ENCODE measurements at places on chromosomes 3 and 15.

- DNase-seq: no peak
Observed at GRCh38 chr15:69056365-69056764, 41.9 kb downstream of the NOX5 start.

- no peak for DNase-seq
Observed at GRCh38 chr3:116905794-116906193, 196.2 kb downstream of the TUSC7 start.

- peak; percentile 21 for DNase-seq
Observed at GRCh38 chr3:77042882-77043281, 3.0 kb downstream of the ROBO2 start.

GRCh38 chr3:74537164-74537563 is 77.3 kb downstream of the CNTN3 start:
- DNase-seq: no peak

GRCh38 chr3:65019443-65020055 is 331.7 kb upstream of the ADAMTS9 start:
- DNase-seq: no peak

GRCh38 chr15:83099290-83099689 is 8.2 kb upstream of the TM6SF1 start:
- DNase-seq: no peak

DNA sequence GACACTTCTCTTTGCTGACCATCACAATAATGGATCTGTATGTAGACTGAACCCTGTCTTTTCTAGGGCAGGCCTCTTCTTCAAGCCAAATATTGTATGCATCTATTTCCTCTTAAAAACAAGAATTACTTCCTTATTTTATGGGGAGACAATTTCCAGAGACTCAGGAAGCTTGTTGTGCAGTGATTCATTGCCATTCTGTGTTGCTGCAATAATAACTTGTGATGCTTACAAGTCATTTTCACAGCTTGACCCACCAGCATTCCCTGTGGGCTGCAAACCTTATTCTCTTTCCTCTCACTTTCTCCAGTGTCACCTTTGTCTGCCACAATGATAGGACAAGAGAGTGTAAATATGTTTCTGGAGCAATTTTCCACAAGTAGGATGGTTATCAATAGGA is 276.7 kb upstream of the SGO1 start:
- DNase-seq: no peak

DNA sequence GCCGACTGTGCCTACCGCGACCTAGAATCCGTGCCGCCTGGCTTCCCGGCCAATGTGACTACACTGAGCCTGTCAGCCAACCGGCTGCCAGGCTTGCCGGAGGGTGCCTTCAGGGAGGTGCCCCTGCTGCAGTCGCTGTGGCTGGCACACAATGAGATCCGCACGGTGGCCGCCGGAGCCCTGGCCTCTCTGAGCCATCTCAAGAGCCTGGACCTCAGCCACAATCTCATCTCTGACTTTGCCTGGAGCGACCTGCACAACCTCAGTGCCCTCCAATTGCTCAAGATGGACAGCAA is 1.4 kb downstream of the ISLR start:
- no peak for DNase-seq

DNA sequence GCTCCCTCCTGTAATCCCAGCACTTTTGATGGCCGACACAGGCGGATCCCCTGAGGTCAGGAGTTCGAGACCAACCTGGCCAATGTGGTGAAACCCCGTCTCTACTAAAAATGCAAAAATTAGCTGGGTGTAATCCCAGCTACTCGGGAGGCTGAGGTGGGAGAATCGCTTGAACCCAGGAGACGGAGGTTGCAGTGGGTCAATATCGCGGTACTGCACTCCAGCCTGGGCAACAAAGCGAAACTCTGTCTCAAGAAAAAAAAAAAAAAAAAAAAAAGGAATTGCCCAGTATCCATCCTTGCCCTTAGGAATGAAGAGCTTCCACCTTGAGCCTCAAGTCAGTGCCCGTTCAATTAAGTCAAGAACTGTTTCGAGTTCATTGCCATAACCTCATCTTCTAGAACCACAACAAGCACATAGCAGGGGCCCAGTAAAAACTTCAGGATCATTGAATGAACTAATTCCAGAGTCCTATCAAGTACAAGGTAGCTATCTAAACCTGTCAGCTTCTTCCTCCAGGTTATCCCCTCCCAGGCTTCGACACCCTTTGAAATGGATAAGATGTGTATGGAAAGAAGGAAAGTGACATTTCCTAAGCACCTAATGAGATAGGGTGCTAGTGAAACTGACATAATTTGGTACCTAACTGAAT is 826 bp downstream of the DBR1 start:
- peak; percentile 13 for DNase-seq

DNA sequence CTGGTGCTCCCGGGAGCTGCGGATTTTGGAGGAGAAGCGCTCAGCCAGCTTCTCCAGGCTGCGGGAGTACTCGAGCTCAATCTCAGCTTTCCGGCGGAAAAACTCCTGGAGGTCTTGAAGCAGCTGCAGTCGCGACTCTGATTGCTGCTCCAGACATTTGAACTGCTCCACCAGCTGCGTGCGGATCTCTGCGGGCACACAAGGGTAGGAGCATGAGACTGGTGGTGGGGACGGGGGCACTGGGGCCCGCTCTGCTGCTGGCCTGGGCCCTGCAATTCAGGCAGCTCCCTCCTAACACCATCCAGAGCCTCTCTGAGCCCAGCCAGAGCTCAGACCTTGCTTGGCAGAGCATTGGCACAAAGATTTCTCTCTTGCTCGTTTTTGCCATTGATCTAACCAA is 124.7 kb downstream of the SRGAP3 start:
- no peak for DNase-seq

DNA sequence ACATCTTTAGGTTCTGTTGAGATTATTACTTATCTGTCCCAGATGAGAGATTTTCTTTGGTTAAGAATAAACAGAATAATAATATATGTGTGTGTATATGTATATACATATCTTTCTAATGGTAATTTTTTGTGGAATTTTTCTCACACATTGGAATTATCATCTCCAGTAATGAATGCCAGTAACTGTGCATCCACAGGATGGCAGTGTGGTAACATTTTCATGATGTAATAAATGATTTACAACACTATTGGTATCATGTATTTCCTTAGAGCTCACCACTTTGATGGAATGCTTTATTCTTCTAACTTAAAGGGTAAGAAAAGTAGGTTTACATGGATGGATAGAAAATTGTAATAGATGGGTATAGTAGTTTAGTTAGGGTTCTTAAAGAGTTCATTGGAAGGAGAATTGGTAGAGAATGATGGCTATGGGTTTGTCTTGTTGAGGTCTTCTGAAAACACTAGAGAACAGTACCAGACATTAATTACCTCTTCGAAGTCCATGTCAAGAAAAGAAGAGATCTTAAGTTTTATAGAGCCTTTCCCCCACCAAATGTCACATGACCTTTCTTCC is 78.1 kb downstream of the STT3B start:
- DNase-seq: peak; percentile 28

DNA sequence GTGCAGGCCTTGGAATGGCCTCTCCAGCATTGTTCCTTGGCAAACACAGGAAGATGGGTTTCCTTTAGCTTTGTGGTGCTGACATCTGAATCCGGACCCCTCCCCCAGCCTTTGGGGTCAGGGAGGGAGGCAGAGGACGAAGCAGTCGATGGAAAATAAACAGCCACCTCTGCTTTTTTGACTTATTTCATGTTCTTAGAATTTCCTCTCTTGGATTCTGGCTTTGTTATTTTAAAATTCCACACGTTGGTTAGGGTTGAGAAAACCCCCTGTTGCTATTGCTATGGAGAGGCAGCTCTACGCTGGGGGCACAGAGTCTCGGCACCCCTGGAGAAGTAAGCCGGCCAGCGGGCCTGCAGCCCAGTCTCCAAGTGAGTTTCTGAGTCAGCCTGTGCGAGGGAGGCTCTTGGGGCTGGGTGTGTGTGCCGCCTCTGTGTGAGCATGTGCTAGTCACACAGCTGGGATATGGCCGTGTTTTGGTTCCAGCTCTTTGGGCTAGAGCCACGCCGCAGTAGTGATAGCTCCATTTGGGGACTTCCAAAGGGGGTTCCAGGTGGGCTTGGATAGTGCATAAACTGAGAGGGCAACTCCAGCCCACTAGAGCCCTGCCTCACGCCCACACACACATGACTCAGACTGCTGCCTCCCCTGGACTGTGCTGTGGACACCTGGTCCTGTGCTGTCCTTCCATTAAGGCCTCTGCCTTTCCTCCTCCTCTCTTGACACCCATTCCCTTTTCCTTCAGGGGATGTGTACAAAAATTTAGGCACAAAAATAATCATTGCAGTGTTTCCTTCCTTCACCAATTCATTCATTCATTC is 58.8 kb downstream of the AMOTL2 start:
- no peak for DNase-seq

DNA sequence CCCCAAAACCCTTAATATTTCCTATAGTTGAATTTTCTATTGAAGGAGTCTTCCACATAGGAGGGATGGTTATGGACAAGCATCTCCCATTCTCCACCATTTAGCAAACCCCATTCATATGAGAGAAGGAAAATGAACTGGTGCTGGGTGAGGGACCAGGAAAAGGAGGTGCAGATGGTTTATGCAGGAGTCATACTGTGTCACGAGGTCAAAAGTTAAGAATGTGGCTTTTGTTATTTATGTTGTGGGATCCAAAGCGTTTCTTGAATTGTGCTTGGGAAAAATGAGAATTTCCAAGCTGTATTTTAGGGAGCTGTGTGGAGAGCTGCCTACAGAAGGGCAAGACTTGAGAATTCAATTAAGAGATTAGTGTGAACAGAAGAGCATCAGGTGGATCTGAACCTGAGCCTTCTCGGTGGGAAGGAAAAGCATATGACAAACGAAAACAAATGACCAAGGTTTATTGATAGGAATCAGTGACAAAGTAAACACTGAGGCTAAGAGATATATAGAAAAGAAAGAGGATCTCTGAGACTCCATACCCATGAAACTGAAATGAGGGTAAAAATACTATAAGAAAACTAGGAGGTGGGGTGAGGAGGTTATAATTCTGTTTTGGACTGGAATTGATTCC is 473.3 kb upstream of the NR2F2 start:
- DNase-seq: no peak

DNA sequence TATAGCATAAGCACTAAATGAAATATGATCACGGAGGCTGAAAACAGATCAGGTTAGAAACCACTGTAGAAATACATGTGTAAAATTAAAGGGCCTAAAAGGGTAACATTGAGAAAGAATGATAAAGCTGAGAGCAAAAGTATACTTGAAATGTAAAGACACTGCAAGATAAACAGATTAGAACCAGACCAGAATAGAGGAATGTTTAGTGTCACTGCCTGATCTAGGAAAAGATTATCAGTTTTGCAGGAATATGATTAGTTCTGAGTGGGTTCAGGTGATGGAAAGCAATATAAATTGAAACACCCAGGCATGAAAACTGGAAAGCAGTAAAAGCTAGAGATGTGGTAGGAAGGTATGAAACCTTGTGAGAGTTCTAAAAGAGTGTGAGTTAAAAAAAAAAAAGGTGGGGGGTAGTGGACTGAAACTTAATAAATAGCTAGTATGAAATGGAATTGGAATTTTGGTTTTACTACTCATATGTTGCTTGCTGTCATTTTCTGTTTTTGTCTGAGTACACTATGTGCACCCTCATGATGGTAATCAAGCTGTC is 16.0 kb upstream of the C3orf38 start:
- no peak for DNase-seq

GRCh38 chr3:124362455-124362854 is 367.8 kb upstream of the UMPS start:
- no peak for DNase-seq

DNA sequence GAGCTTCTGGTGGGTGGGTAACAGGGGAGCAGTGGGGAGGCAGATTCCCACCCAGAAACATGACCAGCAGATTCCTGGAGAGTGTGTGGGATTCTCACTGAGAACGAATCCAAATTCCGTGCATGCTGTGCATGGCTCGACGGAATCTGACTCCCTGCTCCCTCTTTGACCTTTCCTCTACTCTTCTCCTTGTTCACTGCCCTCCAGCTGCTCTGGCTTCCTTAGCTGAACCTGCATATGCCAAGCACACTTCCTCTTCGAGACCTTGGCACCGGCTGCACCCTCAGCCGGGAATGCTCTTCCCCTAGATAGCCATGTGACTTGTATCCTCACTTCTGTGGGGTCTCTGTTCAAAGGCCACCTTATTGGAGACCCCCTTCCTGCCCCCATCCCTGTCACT is 6.3 kb downstream of the INSYN1 start:
- DNase-seq: no peak

- no peak for DNase-seq
Observed at GRCh38 chr3:184565421-184566211, 4.0 kb downstream of the EPHB3 start.

GRCh38 chr15:57685306-57686095 is 21.0 kb upstream of the POLR2M start:
- no peak for DNase-seq

- DNase-seq: no peak
Observed at GRCh38 chr3:141681390-141681780, 56.7 kb upstream of the RNF7 start.

- DNase-seq: no peak
Observed at GRCh38 chr3:197590313-197590962, 34.7 kb upstream of the BDH1 start.

- peak; percentile 55 for DNase-seq
Observed at GRCh38 chr3:101849714-101850245, 466 bp downstream of the NFKBIZ start.

GRCh38 chr3:188900421-188900951 is 271.3 kb upstream of the TPRG1 start:
- no peak for DNase-seq

DNA sequence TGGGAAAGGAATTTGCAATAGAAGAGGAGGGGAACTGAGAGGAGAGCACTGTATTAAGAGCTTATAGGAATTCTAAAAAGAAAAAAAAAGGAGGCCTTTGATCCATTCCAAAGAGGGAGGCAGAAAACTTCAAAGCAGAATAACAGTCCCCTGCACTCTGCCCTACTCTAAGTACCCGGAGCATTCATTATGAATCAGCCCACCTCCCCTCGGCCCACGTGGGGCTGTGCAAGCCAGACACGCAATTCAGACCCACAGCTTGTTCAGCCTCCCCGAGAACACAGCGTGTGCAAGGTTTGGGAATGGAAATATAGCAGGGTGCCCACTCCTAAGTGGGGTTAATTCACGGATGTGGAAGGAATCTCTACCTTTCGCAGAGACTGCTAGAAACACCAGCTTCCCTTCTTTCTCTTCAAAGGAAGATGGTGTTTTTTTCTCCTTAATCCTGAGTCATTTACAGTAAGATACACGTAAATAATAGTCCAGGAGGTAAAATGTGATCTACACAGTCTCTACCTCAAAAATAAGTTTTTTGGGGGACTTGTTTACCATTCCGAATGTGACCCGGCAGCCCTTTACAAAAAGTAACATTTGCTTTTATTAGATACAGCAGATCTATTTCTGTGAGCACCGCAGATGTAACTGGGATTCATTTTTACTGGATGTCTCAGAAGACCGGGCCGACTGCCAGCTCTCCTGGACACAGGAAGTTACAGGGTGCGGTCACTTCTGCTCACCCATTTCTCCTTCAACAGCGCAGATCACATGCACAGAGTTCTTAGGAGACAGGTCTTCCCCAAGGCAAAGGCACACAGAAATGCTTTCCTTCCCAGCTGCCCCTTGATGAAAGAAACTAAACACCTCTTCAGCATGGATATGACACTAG is 768.5 kb upstream of the CFAP20DC start:
- no peak for DNase-seq

GRCh38 chr3:61524933-61525332 is 36.4 kb upstream of the PTPRG start:
- DNase-seq: no peak
